Nephron progenitor cell (in vitro differentiated cells): ENCODE measurements at places on chromosomes 2 and 18.

DNA sequence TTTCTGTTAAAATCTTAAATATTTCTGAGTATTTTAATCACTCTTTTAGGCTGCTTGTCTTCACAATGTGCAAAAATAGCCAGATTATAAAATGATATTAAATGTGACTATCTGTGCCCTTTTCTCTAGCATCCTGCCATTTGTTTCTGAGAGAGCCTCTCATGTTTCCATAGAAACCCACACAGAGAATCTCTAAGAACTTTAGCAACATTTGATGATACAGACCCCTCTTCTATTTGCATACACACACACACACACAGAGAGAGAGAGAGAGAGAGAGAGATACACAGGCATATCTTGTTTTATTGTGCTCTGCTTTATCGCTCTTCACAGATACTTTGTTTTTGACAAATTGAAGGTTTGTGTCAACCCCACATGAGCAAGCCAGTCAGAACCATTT is 134.5 kb upstream of the DDX18 start:
- DNase-seq = no peak

- no peak for DNase-seq
These were observed 67.8 kb downstream of the ABCG8 start for GRCh38 chr2:43906448-43907109.

DNA sequence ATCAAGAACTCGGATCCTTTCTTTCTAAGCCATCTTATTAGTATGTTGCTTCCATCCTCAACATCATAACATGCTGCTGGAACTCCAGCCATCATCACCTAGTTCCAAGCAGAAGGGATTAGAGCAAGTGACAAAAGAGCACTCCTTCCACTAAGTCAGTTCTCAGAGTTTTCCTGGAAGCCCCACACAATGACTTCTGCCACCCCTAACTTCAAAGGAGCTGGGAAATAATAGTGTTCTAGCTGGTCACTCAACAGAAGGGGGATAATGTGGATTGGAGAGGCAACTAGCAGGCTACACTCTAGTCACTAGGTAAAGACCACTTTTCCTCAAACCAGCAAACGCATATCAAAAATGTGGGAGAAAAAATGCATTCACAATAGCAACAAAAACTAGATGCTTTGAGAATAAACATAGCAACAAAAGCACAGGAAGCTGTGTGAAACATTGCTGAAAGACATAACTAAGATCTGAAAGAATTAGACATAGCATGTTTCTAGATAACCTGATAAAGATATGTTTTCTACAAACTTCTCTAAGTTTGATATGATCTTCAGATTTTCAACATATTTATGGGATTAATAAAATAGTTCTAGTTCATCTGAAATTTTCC is 39.5 kb downstream of the COX7A2L start:
- no peak for DNase-seq

DNA sequence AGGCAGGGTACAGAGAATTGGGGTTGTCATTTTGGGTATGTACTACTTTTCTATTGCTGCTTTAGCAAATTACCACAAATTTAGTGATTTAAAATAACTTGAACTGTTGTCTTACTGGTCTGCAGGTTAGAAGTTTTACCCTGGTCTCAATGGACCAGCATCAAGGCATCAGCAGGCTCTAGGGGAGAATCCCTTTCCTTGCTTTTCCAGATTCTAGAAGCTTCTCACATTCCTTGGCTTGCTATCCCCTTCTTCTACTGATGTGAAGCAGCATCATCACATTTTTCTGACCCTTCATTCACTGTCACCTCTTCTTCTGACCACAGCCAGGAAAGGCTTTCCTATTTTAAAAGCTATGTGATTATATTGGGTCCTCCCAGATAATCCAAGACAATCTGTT is 237.8 kb upstream of the RBMS1 start:
- no peak for DNase-seq

- no peak for DNase-seq
These were observed 96.6 kb upstream of the RND3 start for GRCh38 chr2:150584081-150584480.

DNA sequence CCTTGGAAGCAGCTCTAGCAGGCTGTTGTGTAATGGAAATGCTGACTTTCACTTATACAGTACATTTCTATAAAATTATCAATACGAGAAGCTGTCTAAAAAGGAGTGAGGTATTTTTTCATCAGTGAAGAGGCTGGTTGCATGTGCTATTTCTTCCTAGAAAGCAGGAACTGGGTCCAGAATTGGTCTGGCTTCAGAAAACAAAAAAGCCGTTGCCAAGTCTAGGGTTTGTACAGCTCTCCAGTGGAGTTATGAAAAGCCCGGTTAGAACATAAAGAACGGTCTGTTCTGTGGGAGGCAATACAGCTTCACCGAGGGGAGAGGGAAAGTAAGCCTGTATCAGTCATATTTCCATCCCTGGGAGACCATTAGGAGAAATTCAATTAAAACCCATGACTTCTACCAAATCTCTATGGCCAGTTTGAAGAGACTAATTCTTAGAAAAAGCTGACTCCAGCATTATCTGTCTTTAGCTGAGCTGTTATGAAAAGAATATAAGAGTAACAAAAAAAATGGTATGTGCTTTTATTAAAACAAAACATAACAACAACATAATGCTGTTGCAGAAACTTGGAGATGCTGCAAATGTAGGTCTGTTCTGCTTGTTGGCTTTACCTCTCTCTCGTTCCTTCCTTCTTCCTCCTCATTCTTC is 217.0 kb downstream of the CMPK2 start:
- no peak for DNase-seq

DNA sequence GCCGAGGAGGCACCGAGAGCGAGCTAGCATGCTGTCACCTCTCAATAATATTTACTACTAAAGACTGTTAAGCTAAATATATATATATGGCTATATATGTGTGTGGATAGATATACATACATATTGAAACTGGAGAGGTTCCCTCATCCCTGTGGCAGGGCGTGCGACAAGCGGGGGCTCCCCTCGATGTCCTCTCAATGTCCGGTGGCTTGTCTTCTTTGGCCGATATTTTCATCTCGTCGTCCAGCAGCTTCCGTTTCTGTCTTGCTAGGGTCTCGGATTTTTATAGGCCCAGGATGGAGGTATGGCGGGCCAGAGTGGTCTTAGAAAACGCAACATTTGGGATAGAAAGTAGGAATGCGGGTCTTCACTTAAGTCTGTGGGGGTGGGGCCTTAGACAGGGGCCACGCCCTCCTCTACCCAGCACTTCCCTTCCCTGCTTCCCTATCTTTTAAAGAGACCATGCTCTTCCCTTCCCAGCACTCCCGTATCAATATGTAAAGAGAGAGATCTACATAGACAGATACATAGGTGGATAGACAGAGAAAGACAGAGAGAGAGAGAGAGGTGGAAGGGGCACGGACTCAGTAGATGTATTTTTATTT is 866.8 kb downstream of the DSC3 start:
- DNase-seq = no peak
